ENCODE measurements at places on chromosomes 1 and 21.

GRCh38 chr1:241269116-241269515 lies 87.9 kb downstream of the RGS7 start:
- DNase-seq, result no peak

DNA sequence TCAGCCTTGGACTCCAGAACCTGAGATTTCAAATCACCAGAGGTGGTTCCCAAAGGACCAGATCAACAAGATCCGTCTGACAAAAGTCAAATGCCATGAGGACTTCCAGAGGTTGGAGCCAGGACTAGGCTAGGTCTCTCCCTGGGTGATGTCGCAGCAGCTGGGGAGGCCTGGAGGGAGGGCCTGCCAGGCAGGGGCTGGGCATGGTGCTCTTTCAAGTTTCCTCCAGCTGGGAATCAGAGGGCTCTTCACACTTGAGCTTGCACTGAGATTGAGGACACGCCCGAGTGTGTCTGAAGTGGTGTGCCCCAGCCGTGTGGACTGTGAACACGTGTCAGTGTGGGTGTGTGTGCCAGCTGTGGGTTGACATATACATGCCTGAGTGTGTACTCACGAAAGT lies 21.3 kb upstream of the RSPO1 start:
- no peak for DNase-seq

DNA sequence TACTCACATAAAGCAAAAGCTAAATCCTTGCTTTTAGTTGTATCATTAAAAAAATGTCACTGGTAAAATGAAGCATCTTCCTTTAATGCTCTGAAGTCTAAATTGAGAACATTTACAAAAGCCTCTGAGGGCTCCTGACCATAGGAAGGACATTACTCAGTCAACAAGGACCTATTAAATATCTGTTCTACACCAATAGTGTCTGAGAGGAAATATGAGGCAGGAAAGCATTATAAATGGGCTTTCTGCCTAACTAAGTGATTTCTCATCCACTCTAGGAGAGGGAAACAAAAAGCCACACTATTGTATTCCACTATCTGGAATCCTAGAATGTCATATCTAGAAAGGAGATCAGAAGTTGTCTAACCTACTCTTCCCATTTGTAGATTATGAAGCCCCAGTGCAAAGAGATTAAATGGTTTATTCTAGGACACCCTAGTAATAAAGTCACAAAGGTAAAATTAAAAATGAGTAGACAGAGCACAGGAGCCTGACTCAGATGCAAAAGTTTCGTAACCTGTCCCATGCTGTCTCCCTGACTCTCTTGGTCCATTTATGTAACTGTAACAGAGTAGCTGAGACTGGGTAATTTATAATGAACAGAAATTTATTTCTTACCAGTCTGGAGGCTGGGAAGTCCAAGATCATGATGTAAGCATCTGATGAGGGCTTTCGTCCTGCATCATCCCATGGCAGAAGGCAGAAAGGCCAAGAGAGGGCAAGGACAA lies 17.6 kb downstream of the RGS1 start:
- no peak for DNase-seq

GRCh38 chr1:37354876-37355650 lies 119.3 kb upstream of the ZC3H12A start:
- no peak for DNase-seq

DNA sequence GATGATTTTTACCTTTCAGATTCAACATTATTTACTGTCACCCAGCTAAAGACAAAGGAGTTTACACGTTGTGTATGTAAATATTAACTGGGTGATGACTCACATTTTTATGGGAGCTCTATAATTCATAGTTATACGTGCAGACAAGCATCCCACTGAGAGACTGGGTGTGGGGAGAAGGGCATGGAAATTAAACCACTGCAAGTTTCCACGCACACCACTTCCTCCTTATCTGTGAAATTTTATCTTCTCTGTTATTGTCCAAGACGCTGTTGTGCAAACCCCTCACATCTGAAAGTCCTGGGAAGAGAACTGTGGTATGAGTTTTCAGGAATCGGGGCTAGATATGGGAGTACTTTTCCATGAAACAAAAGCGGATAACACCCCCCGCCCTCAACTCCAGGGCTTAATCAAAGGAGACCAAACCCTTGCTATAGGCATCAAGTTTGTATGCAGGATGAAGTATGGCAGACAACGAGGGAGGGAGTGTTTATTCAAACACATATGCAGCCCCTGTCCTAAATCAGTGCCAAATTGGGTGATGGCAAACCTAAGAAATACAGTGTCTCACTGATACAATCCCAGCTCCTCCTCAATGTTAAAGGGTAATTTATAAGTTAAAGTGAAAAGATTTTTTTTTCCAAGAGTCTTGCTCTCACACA lies 23.3 kb upstream of the DPT start:
- no peak for DNase-seq

DNA sequence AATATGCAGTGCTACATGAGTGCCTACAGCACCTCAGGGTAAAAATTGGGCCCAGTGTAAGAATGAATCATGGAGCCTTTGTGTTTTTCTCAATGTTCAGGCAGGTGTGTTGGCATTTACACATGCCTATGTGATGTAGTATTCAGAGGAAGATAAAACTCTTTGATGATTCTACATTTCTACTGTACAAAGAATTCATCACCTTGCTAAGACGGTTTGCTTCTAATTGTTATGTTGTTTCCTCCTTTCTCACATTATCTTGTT lies 867.3 kb downstream of the TTLL7 start:
- DNase-seq, result no peak

- no peak for DNase-seq
Measured at GRCh38 chr1:204041232-204041767, 31.6 kb upstream of the SOX13 start.

- DNase-seq, result no peak
Measured at GRCh38 chr1:153438599-153438998, 21.9 kb downstream of the S100A7 start.

DNA sequence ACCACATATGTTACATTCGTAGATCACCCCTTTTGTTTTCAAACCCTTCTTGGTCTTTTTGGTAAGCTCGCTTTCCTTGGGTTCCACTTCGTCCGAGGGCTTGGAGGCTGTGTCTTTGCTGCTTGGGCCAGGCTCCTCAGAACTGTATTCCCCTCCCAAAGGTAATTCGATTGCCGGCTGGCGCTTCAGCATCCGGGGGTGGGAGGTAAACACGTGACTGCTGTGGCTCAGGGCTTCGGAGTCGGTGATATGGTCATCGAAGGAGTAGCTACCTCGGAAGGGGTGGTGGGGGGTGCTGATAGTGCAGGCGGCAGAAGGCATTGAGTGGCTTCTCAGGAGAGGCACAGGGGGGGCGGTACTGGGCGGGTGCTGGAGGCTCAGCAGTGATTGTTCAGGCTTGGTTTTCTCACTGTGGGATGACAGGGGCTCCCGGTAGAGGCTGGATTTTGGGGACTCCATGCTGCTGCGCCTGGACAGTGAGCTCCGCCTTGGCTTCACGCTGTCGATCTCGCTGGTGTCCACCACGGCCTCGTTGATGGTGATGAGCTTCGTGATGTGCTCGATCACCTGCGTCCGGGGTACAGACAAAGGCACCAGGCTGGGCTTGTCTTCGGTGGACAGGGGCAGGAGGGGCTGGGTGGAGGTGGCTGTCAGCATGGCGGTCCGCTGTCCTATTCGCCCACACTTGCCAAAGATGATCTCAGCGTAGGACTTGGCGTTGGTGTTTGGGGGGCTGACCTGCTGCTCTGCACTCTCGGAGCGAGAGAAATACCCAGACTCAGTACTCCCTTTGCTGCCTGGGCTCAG lies 98.6 kb upstream of the EDN2 start:
- DNase-seq, result no peak

DNA sequence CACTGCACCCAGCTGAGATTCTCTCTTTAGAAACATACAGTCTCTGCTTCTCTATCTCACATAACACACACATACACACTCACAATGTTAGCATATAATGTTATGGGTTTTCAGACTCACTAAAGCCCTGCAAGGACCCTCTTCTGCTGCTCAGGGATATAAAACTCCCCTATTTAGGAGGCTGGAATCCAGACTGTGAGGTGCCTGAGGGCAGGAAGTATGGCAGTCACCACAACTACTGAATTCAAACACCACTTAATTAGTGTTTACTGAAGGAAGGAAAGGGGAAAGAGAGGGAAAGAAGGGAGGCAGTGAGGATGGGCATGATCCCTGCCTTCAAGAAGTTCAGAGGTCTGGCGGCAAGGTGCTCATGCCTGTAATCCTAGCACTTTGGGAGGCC lies 7.8 kb upstream of the CDK18 start:
- no peak for DNase-seq

DNA sequence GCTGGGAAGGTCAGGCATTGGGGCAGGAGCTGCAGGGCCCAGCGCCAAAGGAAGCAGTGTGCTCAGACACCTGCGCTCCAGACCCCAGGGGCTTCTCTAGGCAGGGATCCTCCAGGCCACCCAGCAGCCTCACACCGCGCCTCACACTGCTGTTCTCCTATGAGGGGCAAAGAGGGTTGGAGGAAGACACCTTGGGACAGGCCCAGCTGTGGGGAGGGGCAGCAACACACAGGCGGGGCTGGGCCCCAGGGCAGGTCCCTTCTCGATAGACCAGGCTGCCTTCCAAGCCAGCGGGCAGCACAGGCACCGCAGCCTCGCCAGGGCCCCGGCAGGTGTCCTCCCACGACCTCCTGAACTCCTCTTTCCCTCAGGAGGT lies 20.7 kb upstream of the PRSS38 start:
- DNase-seq, result no peak

GRCh38 chr1:30909365-30910068 lies 959 bp upstream of the SDC3 start:
- DNase-seq, result no peak

DNA sequence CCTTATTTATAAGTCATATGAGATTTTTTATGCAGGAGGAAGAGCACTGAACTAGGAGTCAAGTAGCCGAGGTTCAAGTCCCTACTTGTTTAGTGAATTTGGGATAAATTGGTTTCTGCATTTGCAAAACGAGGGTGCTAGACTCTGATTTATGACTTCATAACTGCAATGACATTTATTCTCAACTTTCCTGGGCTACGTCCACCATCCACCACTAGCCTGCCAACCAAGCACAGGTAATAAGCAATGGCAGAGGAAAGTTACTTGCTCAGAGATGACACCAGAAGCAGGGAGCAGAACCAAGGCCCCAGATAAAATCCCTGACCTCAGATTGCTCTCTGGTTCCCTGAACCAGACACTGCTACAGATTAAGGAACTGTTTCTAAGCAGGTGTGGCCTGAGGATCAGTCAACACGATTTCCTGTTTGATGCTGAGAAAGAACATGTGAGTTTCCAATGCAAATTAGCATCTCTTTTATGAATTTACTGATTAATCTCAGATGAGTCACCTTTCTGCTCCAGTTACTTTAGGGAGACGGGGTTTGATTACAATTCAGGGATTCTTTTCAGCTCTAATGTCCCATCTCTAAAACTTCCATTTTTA lies 52.7 kb downstream of the PLPP3 start:
- DNase-seq, result no peak

- DNase-seq, result no peak
Measured at GRCh38 chr1:167439301-167439988, 78.9 kb downstream of the CD247 start.

DNA sequence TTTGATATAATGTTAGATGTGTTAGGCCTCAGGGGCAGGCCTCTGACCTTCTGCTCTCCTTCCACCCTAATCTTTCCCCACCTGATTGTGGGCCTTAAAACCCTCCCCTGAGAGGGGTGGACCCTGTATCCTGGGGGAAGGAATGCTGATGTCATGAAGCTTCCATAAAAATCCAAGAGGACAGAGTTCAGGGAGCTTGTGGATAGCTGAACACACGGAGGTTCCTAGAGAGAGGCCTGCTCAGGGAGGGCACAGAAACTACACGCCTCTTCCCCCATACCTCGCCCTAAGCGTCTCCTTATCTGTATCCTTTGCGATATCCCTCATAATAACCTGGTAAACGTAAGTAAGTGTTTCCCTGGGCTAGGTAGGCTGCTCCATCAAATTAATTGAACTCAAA lies 4.3 kb downstream of the MFN2 start:
- DNase-seq, result no peak

- no peak for DNase-seq
Measured at GRCh38 chr1:201116091-201116490, 3.9 kb upstream of the CACNA1S start.

DNA sequence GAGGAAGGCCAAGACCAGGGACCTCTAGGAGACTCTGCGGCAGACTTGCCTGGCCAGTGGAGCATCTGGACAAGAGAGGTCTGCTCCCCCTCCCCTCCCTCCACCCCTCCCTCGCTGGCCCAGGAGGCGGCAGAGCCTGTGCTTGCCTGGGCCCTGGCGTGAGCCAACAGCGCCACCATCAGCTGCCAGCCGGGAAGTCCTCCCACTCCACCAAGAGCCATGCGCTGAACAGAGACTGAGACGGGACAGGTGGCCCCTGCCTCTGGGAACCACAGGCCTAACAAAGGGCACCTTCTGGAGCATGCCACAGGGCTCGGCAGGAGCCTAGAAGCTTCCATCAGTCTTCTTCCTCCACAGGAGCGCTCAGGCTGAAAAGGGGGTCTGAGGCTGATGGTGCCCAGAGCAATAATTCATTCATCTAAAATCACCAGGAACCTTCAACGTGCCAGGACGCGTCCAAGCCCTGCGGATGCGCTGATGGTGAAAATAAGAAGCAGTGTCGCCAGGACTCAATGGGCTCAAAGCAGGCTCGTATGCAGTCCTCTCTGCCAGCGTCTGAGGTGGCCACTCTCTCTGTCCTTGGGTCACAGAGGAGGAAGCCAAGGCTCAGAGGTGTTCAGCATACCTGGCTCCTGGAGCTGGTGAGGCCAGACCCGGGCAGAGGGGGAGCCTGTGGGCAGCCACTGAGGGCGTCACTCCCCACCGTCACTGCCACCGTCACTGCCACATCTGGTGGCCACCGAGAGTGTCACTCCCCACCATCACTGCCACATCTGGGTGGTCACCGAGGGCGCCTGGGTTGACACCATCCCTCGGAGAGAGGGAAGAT lies 161.2 kb downstream of the NPHP4 start:
- DNase-seq, result no peak

GRCh38 chr1:202107801-202108731 lies 14.7 kb upstream of the GPR37L1 start:
- no peak for DNase-seq

DNA sequence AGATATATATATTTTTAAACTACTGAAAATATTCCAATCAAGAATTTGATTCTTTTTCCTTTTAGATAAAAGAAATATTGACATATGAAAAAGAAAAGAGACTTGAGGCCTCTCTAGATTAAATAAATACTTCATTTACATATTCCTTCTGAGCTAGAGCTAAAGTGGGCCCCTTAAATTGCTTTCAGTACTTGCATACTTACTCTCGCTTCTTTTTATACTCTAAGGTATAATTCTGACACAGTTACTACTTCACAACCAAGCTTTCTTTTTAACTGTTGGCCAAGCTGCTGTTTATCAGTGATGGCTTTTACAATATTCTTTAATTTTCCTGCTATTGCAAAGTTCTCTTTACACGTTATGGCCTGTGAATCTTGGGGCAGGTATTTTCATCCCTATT lies 24.6 kb downstream of the EXTL2 start:
- no peak for DNase-seq

DNA sequence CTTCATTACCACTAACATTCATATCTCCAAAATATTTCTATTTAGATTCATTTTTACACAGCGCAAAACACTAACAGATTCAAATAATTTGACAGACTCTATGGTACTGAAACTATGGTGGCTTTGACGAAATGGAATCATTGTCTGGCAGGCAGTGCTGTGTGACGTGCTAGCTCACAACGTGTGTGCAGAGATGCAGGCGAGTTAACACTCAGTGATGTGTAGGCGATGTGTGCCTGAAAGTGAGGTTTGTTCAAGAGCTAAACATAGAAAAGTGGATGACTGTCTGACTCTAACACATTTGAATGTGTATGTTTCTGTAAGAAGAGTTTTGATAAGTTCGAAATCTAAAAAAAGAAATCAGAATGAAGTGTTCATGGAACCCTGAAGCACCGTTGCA lies 97.7 kb downstream of the RYR2 start:
- no peak for DNase-seq

GRCh38 chr21:44887807-44888580 lies 14.5 kb upstream of the PTTG1IP start:
- no peak for DNase-seq
